Stimulated activated naive CD4-positive, alpha-beta T cell (primary cell): ENCODE measurements at places on chromosomes 11 and 22.

- peak; percentile 64 for DNase-seq
Observed at GRCh38 chr11:14645015-14645912, 1.7 kb downstream of the PDE3B start.

GRCh38 chr22:30245985-30246813, at the start of gene LIF:
Gene LIF, minus strand, starts transcription at chr22:30246759. Its CDS starts 64 bp downstream, at chr22:30246695.
- peak; percentile 27 for DNase-seq

GRCh38 chr11:102229510-102230123, 87.7 kb upstream of the BIRC3 start:
- no peak for DNase-seq

GRCh38 chr11:105236664-105237063, 97.1 kb upstream of the CARD18 start:
- no peak for DNase-seq

GRCh38 chr11:126733685-126734084, 266.9 kb downstream of the KIRREL3 start:
- no peak for DNase-seq

- no peak for DNase-seq
Observed at GRCh38 chr11:126267650-126268049, 1.0 kb downstream of the SRPRA start.

- no peak for DNase-seq
Observed at GRCh38 chr11:132751516-132752250, 780.6 kb downstream of the OPCML start.

GRCh38 chr11:116335891-116336290, 436.9 kb downstream of the BUD13 start:
- DNase-seq, result no peak

DNA sequence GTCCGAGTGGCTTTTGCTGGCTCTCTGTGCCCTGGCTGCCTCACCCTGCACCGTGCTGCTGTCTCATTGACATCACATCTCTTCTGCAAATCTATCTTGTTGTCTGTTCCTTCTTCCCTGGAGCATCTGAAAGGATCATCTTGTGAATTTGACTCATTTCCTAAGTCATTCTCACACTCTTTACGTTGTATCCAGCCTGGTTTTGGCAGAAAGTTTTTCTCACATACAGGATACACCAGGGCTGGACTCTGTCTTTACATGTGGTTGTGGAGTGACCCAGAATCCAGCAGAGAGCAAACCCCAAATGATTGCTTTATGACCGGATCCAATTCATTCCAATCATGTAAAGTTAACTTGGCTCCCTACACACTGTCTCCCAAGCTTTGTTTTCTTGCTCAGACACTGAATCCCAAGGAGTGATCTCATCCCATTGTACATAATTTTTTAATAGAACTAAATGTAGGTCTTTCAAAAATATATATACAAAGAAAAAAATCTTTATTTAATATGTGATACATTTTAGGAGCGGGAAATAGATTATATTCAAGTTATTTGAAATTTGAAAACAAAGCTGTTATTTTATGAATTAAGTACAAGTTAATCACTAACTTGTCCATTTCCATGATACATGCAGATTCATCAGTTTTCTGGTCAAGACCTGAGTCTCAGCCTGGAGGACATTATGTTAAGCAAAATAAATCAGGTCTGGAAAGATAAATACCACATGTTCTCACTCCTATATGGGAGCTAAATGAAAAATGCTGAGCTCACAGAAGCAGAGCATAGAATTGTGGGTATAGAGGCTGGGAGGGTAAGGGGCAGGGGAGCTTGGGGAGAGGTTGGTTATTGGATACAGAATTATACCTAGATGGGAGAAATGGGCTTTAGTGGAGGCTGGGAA, 2.9 kb upstream of the RFPL1 start:
- no peak for DNase-seq

DNA sequence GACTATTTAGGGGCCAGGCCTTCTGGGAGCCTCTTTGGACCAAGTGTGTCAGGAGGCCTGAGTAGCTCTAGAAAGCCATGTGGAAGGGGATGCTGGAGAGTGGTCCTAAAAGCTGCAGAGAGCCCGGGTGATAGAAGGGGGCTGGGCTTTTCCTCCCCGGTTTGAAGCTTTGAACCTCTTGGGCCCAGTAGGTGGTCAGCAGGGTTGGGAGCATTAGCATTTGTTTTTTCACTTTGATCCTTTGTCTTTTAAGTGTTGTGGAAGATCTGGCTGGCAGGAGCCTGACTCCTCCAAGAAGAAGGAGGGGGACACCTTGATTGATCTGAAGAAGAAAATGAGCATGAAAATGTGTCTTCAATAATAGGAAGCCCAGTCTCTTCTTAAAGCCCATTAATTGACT, 596.6 kb downstream of the INSC start:
- DNase-seq, result no peak

DNA sequence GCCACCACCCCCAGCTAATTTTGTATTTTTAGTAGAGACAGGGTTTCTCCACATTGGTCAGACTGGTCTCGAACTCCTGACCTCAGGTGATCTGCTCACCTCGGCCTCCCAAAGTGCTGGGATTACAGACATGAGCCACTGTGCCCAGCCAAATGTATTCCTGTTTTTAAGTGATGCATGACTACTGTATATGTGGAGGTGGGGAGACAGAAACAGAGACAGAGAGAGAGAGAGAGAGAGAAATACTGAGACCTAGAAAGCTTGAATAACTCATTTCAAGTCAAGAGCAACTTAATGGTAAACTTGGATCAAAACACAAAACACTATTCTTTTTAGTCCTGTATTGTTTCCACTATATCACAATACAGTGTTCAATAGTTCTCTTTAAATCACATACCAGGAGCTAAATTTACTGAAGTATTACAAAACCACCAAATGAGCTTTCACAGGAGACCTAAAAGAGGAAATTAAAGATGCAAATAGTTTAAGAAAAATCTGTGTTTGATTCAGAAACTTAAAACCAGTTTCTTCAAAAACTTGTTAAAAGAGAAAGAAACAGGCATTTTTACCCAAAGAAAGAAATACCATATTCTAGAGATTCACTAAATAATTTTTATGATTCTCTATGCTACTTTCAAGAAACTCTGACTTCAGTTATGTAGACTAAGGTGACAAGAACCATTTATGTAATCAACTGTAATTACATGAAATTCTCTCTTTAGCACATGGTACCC, 188.7 kb downstream of the ETS1 start:
- DNase-seq, result no peak

DNA sequence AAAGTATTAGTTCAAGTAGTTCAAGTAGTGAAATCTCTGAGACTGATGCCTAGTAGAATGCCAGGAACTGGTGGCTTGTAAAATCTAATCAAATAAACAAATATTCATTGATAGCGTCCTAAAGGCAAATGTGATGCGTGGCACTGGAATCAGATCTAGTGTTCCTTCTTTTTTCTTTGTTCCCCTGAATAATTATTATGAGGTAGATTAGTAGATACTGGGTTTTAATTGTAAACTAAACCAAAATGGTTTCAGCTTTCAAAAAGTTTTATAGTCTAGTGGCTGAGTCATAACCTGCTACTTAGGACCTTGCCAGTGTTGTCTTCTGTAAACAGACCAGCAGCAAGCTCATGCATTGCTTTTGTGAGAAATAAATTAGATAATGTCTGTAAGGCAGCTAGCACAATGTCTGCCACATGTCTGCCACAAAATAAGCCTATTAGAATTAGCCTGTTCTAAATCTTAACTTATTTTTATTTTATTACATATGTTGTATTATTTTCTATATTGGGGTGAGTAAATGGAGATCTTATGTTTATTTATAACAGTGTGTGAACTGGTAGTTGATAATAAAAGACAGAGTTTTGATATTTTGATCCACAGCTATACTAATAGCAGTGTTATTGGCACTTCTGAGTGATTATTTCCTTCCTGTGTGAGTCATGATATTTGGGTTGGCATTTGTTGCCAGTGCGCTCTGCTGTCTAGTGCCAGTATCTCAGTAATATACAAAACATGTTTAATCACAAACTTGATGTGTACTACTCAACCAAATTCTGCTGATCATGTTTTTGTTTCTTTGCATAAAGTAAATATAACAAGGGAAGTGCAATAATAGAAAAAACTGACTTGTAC, 135.7 kb downstream of the TMEM135 start:
- no peak for DNase-seq

- no peak for DNase-seq
Observed at GRCh38 chr11:43578346-43579170, 102.0 kb upstream of the HSD17B12 start.

DNA sequence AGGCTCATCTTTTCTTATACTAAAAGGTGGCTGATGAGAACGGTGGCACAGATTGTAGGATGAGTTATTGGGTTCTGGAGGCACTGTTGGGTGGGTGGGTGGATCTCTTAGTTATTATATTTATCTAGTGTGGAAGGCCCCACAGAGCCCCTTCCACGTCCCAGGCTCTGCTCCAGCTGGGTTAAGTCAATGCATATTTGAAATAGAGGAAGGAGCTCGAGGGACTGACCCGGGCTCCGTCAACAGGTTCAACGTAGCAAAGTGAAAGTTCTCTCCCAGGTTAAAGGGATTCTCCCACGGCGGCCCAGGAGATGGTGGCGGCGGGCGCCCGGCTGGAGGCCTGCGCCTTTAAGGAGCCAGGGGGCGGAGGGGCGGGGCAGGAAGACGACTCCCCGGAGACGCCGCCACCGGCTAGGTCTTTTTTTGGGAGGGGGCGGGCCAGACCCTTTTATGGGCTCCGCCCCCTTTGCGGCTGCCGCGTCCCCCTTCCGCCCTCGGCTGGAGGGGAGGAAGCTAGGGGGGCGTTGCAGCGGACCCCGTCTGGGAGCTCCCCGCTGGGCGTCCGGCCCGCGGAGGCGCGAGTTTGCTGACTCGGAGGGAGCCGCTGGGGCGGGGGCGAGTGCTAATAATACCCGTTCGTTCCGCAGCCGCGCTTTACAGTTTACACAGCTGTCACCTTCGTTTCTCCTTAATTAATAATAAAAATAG, 1.5 kb upstream of the INPPL1 start:
- DNase-seq, result peak; percentile 86

DNA sequence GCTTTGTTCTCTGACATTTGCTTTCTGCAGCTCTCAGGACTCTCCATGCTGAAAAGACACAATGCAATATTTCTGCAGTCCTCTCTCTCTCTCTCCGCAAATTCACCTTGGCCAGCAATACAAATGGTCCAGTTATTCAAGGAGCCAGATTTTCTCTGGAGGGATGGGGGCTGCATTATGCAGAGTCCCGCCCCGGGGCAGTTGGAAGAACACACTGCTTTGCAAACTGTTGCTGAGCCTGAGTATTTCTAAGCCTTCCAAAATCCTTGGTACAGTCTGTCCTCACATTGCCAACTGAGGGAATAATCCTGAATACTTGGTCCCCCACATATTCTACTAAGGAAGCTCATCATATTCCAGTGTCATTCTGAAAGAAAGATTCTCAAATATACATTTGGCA, 94.3 kb upstream of the ZC3H12C start:
- DNase-seq, result no peak

- peak; percentile 59 for DNase-seq
Observed at GRCh38 chr22:39567135-39567946, 3.2 kb upstream of the CACNA1I start.

DNA sequence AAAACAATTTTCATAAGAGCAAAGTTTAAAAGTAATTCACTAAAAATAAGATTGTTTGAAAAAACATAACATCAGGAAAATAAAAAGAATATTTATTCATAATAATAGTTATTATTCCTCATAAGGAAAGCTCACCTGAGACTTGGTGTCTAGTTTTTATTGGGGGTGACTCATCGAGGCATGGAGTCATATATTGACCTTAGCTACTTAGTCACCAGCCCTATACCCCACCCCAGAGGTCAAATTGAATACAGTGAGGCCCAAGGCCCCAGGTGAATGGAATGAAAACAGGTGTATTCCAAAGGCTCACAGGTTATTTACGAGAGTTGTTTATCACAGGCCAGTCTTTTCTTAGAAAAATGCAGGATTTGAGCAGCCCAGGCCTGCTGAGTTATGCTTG, 36.9 kb downstream of the CNTF start:
- DNase-seq, result no peak

GRCh38 chr22:50274311-50274710, 4.1 kb upstream of the MAPK11 start:
- DNase-seq, result peak; percentile 33

DNA sequence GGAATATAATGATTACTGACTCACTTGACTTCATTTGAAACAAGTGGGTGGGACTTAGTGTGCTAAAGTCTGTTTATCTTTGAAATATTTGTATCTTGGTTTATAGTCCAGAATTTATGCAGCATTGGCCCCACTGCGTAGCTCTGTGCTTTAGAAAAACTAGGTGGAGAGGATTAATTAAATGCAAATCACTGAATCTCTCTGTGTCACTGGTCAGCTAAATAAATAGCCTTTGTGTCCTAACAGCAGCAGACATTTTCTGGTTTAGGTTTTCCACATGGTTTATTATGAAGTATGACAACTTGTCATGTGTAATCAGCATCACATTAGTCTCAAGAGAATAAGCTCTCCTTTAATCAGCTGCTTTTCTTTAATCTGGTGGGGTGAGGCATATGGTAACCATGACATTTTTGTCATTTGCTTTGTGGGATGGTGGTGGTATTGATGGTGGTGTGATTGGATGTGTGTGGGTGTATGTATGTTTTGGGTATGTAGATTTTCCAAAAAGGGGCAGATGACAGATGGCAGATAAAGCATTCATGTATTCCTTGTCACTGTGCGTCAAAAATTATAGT, 33.9 kb downstream of the BCL2L13 start:
- no peak for DNase-seq

GRCh38 chr11:117837070-117837776, 12.7 kb upstream of the FXYD2 start:
- DNase-seq, result no peak

DNA sequence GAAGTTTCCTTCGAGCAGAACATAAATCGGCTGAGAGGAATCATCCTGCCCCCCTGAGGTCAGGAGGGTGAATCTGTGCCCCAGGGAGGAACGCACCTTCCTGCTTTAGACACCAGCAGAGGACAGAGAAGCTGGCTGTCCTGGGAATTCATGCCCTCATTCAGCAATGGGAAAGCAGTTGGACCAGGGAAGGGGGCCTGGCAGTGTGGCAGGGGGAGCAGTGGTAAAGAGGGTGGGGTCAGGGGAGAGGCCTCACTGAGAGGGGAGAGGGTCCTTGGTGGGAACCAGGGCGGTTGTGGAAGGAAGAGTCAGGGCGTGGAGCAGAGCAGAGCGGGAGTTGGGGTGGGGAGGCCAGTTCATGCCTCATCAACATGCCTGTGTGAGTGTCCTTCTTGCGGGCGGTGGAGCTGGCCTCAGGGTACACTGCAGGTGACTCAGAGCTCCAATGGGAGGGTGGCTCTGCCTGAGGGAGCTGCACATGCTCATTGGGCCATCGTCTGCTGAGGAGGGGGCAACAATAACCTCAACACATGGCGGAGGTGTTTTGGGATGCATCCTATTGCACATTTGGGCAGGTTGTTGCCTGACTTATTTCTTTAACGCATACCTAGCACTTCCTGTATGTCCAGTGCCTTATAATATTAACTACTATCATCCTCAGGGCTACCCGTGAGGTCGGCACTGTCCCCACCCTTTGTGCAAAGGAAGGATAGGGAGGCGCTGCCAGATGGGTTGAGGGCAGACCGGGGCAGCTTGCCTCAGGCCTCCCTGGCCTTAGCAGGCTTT, 23.2 kb downstream of the MED15 start:
- DNase-seq, result no peak
